ENCODE measurements at places on chromosomes 6 and 20. TPM values are rescaled to one million over a fixed set of nuclear protein-coding genes. Genes with fewer than 3 reads are reported as not detected.

DNA sequence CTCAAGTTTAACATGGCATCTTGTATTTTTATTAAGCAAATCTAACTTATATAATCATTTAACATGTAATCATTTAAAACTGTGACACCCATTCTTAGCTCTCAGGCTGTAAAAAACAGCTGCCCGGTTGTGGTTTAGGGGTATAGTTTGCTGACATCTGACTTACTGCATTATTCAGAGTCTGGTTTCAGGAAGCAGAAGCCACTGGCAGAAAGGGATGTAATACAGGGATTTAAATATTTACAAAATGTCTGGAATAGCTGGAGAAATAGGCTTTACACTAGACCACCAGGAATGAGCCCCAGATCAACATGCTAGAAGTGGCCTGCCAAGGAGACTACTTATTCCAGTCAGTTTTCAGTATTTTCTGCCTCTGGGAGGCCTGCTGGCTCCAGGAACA lies 421.1 kb downstream of the CD109 start:
- no peak for DNase-seq
- H3K4me3 ChIP-seq, result no peak overlapping the region
- no peaks in the 10 kb centered on the region for H3K36me3 ChIP-seq
- H3K27me3 ChIP-seq, result no peaks in the 10 kb centered on the region
- H3K4me1 ChIP-seq, result no peaks in the 10 kb centered on the region
- H3K27ac ChIP-seq, result no peak overlapping the region

DNA sequence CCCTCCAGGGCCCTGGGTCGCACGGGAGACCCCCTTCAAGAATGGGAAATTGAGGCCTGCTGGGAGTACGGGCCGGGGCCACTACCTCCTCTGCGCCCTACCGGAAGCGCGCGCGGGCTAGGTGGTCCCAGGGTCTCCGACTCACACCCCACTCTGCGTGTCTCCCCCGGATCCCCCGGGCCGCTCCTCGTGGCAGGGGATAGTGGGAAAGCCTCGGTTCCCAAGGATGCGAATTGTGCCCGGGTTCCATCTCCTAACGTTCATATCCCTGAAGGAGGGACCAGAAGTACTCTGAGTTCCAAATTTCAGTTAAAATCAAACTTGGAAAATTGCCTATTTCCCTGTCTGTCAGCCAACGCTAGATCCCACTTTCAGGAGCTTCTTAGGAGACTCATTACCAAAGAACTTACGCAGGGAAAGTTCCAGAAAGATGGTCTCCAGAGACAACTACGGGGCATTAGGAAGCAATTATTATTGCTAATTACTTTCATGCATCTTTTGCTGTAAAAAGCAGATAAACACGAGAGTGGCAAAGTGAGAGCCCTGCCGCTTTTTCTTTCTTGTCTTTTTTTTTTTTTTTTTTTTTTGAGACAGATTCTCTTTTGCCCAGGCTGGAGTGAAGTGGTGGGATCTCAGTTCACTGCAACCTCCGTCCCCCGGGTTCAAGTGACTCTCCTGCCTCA lies 858 bp downstream of the FAM83D start:
- peak overlapping the region; percentile 91 for H3K4me3 ChIP-seq
- H3K36me3 ChIP-seq, result no peaks in the 10 kb centered on the region
- peak; percentile 68 for DNase-seq
- peaks cover 20% of the 10 kb centered on the region for H3K4me1 ChIP-seq

DNA sequence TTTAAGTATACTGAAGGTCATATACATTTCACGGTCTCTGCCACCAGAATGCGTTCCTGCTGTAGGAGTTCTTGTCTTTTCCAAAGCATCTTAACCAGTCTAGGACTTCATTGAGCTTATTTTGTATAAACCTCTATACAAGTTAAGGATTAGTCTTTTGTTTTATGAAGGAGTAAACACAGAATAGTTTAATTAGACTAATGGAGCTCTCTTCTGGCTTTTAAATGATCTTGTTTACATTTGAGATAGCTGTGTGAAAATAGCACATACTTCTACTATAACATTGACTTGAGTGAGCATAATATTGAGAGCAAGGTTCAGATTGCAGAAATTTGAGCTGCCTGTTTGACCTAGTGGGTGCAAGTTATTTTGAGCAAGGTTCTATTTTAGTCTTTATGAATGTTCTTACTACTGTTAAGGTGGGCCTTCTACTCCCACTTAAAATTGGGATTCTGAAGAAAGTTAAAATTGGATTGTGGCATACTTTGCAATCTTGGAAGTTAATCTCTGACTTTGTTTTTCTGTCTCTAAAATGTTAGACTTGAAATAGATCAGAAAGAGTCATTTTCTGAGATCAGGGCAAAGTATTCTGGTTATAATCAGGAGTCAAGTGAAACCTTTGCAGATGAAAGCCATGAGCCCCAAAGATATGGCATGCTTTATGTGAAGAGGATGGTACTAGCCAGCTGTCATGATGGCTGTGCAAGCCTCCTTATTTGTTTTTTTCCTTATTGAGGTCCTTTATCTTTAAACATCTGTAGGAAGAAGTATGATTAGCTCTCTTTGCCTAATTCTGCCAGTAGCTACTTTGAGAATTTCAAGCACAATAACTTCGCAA lies 41.8 kb downstream of the RPRD1B start:
- DNase-seq, result no peak
- H3K27me3 ChIP-seq, result no peaks in the 10 kb centered on the region
- H3K4me3 ChIP-seq, result no peak overlapping the region
- H3K27ac ChIP-seq, result peak overlapping the region; percentile 21
- peaks cover 65% of the 10 kb centered on the region for H3K36me3 ChIP-seq

GRCh38 chr20:46058599-46059281 lies 29.7 kb downstream of the SLC12A5 start:
- H3K4me3 ChIP-seq, result peak overlapping the region; percentile 78
- DNase-seq, result peak; percentile 72
- H3K27me3 ChIP-seq, result peaks cover 66% of the 10 kb centered on the region

GRCh38 chr6:2517855-2518473 lies 232.8 kb downstream of the MYLK4 start:
- H3K27me3 ChIP-seq, result no peaks in the 10 kb centered on the region
- no peak overlapping the region for H3K4me3 ChIP-seq
- DNase-seq, result no peak
- H3K36me3 ChIP-seq, result no peaks in the 10 kb centered on the region
- H3K27ac ChIP-seq, result no peak overlapping the region

DNA sequence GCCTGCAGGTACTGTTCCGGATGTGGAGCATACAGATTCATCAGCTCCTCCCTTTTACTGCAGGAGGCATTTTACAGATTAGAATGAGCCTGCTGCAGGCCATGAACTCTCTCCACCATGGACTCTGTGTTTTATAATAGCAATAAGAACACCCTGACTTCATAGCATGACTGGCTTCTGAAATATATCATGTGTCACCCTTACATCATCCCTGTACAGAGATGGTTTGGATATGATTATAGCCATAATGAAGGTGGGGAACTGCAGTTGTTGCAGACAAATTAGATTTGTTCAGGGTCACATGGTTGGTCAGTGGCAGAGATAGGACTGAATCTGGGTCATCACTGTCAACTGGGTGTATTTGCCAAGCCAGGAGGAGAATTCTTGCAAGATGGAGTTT lies 100.7 kb downstream of the FOXO3 start:
- no peak overlapping the region for H3K4me3 ChIP-seq
- H3K4me1 ChIP-seq, result peaks cover 38% of the 10 kb centered on the region
- DNase-seq, result no peak

- no peak for DNase-seq
- no peaks in the 10 kb centered on the region for H3K27me3 ChIP-seq
- H3K36me3 ChIP-seq, result peaks cover 5% of the 10 kb centered on the region
- H3K27ac ChIP-seq, result no peak overlapping the region
- no peak overlapping the region for H3K4me3 ChIP-seq
- peaks cover 12% of the 10 kb centered on the region for H3K4me1 ChIP-seq
Observed at GRCh38 chr20:8756410-8756809, 312.5 kb upstream of the PLCB4 start.

DNA sequence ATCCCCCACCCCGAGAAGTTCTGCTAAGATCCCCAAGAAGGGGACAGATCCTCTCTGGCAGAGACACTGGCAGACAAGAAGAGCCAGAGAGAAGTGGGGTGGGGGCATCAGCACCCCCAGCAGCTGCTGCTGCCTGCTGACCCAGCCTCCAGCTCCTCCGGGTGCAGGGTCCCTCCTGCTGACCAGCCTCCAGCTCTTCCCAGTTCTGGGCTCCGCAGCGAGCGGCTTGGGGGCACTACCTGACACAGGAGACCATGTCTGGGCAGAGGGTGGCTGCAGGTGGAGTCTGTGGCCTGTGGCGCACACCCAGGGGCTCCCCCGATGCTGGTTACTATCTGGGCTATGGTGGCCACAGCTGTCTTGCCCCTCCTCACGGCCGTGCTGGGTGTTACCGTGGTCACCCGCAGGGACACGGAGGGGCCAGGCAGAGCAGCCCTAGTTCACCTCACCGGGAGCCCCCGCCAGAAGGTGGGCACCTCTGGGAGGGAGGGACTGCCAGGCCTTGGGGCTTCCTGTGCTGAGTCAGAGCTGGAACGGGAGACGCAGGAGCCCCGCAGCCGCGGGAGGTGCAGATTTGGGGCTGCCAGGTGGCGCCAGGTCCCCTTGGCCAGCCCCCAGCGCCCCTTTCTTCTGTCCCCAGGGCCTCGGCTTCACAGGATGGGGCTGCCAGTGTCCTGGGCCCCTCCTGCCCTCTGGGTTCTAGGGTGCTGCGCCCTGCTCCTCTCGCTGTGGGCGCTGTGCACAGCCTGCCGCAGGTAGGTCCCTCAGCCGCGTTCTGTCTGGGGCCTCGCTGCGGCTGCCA lies 630 bp downstream of the LIME1 start:
- no peak overlapping the region for H3K27ac ChIP-seq
- no peak overlapping the region for H3K4me3 ChIP-seq
- DNase-seq, result no peak
- H3K36me3 ChIP-seq, result peaks cover 4% of the 10 kb centered on the region

- H3K4me3 ChIP-seq, result peak overlapping the region; percentile 20
- H3K27ac ChIP-seq, result no peak overlapping the region
- H3K36me3 ChIP-seq, result peaks cover 15% of the 10 kb centered on the region
- no peak for DNase-seq
- peaks cover 64% of the 10 kb centered on the region for H3K4me1 ChIP-seq
Observed at GRCh38 chr6:15259766-15260098, 13.9 kb downstream of the JARID2 start.

- peaks cover 44% of the 10 kb centered on the region for H3K36me3 ChIP-seq
- H3K4me3 ChIP-seq, result no peak overlapping the region
- no peak overlapping the region for H3K27ac ChIP-seq
- no peaks in the 10 kb centered on the region for H3K4me1 ChIP-seq
- H3K27me3 ChIP-seq, result no peaks in the 10 kb centered on the region
- no peak for DNase-seq
Observed at GRCh38 chr6:110216140-110216539, 35.9 kb downstream of the CDC40 start.

GRCh38 chr6:90939906-90940305 lies 353.0 kb upstream of the MAP3K7 start:
- H3K4me1 ChIP-seq, result peaks cover 20% of the 10 kb centered on the region
- no peaks in the 10 kb centered on the region for H3K36me3 ChIP-seq
- peaks cover 10% of the 10 kb centered on the region for H3K27me3 ChIP-seq
- DNase-seq, result no peak
- H3K27ac ChIP-seq, result no peak overlapping the region

GRCh38 chr20:50842821-50843220 lies 48.0 kb downstream of the BCAS4 start:
- no peak for DNase-seq
- H3K27ac ChIP-seq, result no peak overlapping the region
- H3K4me1 ChIP-seq, result peaks cover 16% of the 10 kb centered on the region
- H3K27me3 ChIP-seq, result no peaks in the 10 kb centered on the region
- no peak overlapping the region for H3K4me3 ChIP-seq
- no peaks in the 10 kb centered on the region for H3K36me3 ChIP-seq

DNA sequence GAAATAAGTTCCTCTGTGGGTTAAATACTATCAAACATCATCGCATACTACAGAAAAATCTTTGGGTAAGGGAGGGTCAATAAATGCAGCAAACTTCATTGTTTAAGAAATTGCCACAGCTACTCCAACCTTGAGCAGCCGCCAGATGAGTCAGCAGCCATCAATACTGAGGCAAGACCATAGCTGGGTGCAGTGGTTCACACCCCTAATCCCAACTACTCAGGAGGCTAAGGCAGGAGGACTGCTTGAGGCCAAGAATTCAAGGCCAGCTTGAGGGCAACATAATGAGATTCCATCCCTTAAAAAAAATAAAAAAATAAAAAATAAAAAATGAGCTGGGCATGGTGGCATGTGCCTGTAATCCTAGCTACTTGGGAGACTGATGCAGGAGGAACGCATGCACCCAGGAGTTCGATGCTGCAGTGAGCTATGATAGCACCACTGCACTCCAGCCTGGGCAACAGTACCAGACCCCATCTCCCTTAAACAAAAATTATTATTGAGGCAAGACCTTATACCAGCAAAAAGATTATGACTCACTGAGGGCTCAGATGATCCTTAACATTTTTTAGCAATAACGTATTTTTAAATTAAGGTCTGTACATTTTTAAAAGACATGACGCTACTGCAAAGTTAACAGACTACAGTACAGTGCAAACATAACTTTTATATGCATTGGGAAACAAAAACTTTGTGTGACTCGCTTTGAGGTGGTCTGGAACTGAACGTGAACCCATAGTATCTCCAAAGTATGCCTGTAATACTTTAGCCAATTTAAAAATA lies 8.8 kb downstream of the SRPK1 start:
- H3K36me3 ChIP-seq, result peaks cover 55% of the 10 kb centered on the region
- H3K4me3 ChIP-seq, result no peak overlapping the region
- no peaks in the 10 kb centered on the region for H3K27me3 ChIP-seq
- no peak overlapping the region for H3K27ac ChIP-seq
- H3K4me1 ChIP-seq, result no peaks in the 10 kb centered on the region
- DNase-seq, result no peak

GRCh38 chr6:41894366-41895299 lies 542 bp downstream of the USP49 start:
- H3K4me1 ChIP-seq, result peaks cover 7% of the 10 kb centered on the region
- no peaks in the 10 kb centered on the region for H3K36me3 ChIP-seq
- H3K27me3 ChIP-seq, result no peaks in the 10 kb centered on the region
- H3K4me3 ChIP-seq, result no peak overlapping the region

GRCh38 chr6:11094411-11094851 lies 797 bp downstream of the SMIM13 start:
- H3K36me3 ChIP-seq, result peaks cover 14% of the 10 kb centered on the region
- H3K4me3 ChIP-seq, result peak overlapping the region; percentile 93
- peak overlapping the region; percentile 92 for H3K27ac ChIP-seq
- peaks cover 17% of the 10 kb centered on the region for H3K4me1 ChIP-seq

CST1 gene
- 409 TPM for total RNA-seq

HMGCLL1 gene
- total RNA-seq, result 1.9 TPM

LCA5 gene
- total RNA-seq, result 11.3 TPM

SLC26A8 gene
- total RNA-seq, result not detected

ZNF165 gene
- 8.4 TPM for total RNA-seq

PDYN gene
- total RNA-seq, result 0.19 TPM

SLC17A1 gene
- total RNA-seq, result 1.2 TPM

LY6G6C gene
- 2.5 TPM for total RNA-seq

ADGRF5 gene
- total RNA-seq, result 0.58 TPM

All from type B pancreatic cell (in vitro differentiated cells).